ENCODE measurements at places on chromosomes 13 and 19.

- DNase-seq: peak; percentile 57
Measured at GRCh38 chr13:106372199-106373155, 163.0 kb downstream of the EFNB2 start.

- no peak for DNase-seq
Measured at GRCh38 chr13:40337651-40338050, 328.8 kb downstream of the FOXO1 start.

GRCh38 chr19:11710313-11710712 is 28.4 kb downstream of the ZNF823 start:
- no peak for DNase-seq

DNA sequence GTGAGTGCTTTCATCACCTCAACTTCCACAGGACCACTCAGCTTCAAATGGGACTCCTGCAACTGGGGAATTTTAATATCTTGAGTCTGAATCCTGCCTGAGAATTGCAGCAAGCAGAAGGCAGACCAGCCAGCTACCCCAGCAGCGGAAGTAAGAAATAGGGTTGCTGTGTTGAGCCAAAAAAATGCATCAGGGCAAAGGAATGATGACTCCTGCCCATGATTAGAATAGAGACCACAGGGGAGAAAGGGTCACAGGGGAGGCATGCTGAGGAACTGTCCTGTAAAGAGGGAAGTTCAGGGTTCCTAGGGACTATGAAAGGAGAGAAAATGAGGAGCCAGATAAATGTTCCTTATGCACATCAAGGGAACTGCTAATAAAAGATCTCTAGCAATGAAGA is 370.2 kb downstream of the KCTD12 start:
- DNase-seq: peak; percentile 68

- DNase-seq: no peak
Measured at GRCh38 chr13:50866817-50867636, 23.5 kb upstream of the DLEU7 start.

- no peak for DNase-seq
Measured at GRCh38 chr13:44176173-44176572, 197.5 kb upstream of the SERP2 start.

- DNase-seq: no peak
Measured at GRCh38 chr13:92913840-92914239, 312.8 kb upstream of the GPC6 start.

DNA sequence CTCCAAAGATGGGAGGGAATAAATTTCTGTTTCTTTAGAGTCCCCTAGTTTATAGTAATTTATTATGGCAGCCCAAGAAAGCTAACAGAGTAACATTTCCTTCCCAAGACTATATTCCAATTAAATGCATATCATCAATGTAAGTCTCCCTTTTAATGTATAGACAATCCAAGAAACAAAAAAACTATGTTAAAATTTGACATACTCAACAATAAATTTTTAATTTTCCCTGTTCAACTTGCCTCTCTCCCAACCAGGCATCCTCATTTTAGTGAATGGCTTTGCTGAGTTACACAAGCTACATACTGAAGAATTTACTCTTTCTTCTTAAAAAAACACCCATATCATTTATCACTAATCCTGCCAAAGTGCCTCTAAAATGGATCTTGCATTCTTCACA is 1357.7 kb downstream of the PCDH9 start:
- no peak for DNase-seq

GRCh38 chr13:27188239-27188638 is 16.6 kb upstream of the USP12 start:
- DNase-seq: no peak

- peak; percentile 35 for DNase-seq
Measured at GRCh38 chr19:14871619-14872230, 14.2 kb downstream of the OR7A17 start.

DNA sequence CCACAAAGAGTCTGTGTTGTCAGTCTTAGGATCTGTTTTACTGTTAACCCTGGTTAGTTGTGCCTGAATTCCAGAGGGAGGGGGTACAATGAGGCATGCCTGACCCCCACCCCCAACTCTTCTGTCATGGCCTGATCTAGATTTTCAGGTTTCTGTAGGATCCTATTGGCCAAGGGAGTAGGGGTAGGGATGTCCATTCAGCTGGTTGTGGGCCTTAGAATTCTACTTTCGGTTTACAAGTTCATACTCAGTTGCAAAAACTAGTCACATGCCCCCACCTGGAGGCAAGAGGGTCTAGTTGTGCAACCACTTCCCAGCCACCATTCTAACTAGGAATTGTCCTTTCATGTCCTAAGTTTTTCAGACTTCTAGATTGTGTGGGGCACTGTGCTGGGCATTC is 94.3 kb upstream of the MBNL2 start:
- no peak for DNase-seq

DNA sequence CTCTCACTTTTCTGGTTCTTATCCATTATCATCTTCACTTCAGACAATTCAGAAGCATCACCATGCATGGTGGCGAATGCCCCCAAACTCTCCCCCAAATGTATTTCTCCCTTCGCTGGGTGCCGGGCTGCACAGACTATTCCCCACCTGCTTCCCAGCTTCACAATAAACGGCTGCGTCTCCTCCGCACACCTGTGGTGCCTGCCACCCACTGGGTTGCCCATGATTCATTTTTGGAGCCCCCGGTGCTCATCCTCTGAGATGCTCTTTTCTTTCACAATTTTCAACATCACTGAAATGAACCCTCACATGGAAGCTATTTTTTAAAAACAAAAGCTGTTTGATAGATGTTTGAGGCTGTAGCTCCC is 2.8 kb upstream of the F10 start:
- DNase-seq: no peak

DNA sequence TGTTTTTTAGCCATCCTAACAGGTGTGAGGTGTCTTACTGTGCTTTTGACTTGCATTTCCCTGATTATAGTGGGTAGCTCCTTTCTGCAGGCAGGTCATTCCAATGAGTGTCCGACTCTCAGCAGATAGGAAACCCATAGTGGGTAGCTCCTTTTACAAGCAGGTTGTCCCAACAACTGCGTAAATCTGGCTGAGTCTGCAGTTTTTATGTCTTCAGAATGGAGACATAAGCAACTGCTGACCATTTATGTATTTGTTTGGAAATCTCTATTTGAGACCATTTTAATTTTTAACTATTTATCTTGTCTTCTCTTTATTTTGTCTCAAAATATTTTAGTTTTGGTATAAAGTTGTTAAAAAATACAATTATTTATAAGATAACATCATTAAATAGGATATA is 839.4 kb downstream of the SLITRK6 start:
- DNase-seq: no peak

DNA sequence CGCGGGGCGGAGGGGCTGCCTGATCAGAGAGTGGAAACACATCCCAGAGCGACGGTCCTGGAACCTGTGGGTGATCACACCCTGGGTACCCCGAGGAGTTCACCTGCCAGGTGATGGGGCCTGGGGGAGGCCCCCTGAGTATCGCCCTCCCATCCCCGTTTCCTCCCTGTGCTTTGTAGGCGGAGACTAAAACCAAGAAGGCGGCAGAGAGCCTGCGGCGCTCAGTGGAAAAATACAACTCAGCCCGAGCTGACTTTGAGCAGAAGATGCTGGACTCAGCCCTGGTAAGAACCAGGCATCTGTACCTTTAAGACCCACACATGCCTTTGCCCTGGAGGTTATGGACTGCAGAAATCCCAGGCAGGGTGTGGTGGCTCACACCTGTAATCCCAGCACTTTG is 19.3 kb downstream of the FCHO1 start:
- DNase-seq: no peak

GRCh38 chr13:95783747-95784146 is 106.8 kb downstream of the DNAJC3 start:
- no peak for DNase-seq

DNA sequence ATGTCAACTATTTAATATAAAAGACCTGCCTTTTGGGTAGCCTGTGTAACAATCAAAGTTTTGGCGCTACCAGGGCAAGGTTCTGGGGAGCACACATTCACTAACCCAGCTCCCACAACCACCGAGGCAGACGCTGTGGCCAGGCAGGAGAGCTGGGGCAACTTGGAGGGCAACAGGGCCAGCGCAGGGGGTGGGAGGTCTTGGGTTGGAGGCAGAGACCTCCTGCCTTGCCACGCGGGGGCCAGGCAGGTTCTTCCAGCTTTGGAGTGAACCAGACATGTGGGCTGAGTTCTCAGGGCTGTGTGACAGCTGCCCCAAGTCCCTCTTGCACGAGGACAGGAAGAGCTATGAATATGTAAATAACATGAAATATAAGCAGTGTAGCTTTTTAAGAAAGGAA is 30.3 kb upstream of the MCF2L start:
- no peak for DNase-seq

GRCh38 chr13:41608839-41609177 is 151.5 kb downstream of the RGCC start:
- no peak for DNase-seq

GRCh38 chr19:35722897-35723296 is 5.1 kb downstream of the KMT2B start:
- no peak for DNase-seq

- DNase-seq: no peak
Measured at GRCh38 chr19:31254180-31254551, 95.1 kb downstream of the TSHZ3 start.

DNA sequence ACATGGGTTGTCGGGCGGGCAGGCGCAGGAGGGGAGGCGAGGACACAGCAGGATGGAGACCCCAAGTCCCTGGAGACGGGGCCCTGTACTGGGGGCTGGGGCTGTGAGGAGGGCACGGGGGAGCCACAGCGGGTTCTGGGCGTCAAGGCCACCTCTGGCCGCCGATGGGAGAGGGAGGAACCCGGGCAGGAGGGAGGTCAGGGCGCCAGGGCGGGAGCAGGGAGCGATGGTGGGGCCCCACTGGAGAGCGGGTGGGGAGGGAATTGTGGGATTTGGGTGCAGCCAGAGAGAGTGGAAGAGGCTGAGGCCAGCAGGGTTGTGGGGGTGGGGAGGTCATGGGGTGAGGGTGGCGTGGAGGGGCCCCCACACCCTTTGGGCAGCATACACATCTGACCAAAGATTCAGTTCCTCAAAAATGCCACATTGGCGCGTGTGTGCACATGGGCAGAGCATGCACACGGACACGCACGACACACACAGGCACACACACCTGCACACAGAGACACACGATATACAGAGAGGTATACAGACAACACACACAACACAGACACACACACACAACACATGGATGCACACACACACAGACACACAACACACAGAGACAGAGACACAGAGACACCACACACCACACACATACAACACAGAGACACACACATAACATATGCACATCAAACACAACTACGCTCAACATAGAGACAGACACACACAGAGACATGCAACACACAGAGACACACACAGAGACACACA is 54.9 kb downstream of the AP1M1 start:
- no peak for DNase-seq

- DNase-seq: no peak
Measured at GRCh38 chr19:21622920-21623319, 117.5 kb downstream of the ZNF429 start.

- DNase-seq: no peak
Measured at GRCh38 chr13:46006688-46007452, 45.7 kb downstream of the ZC3H13 start.

DNA sequence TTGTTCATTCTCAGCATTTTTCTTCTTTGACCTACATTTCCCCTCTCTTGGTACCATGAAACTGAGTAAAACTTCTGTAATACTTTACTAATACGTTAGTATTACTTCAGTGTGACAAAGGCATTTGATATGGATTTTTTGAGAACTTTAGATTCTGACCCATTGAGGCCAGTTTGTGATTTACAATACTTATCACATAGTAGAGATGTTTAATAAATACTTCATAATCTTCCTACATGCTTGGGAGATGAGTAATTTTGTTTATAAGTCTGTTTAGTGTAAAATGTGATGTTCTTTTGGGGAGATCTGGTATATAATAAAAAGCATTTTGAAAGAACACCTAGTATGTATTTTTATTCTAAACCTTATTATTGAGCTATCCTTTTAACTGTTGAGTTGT is 29.7 kb downstream of the GTF2F2 start:
- DNase-seq: no peak

GRCh38 chr19:54518844-54519243 is 16.2 kb downstream of the LAIR2 start:
- DNase-seq: peak; percentile 99

DNA sequence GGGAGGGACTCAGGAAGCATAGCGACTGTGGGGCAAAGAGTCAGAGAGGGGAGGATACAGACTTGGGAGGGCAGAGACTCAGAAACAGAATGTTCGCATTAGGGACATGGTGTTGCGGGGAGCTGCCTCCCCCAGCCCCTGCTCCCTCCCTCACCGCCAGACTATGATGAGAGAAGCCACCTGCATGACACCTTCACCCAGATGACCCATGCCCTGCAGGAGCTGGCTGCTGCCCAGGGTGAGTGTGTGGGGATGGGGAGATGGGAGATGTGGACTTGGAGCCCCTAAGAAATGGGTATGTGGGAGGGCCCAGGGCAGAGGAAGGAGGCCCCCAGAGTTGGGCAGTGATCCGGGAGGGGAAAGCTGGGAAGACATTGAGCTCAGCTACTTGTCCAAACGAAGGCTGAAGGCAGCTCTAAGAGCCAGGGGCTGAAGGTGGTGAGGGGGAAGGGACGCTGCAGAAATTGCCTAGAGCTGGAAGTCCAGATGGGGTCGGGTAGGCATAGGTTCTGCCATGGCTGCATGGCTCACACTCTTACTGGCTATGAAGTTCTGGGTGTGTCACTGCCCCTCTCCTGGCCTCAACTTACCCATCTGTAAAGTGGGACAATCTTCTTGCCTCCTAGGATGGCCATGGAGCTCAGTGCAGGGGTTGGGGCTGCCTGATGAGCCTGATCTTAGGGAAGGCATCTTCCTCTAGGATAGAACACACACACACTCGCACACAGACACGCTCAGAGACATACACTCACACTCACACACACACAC is 1.4 kb downstream of the SPACA6 start:
- DNase-seq: no peak

GRCh38 chr13:95707442-95708390 is 30.8 kb downstream of the DNAJC3 start:
- DNase-seq: no peak

DNA sequence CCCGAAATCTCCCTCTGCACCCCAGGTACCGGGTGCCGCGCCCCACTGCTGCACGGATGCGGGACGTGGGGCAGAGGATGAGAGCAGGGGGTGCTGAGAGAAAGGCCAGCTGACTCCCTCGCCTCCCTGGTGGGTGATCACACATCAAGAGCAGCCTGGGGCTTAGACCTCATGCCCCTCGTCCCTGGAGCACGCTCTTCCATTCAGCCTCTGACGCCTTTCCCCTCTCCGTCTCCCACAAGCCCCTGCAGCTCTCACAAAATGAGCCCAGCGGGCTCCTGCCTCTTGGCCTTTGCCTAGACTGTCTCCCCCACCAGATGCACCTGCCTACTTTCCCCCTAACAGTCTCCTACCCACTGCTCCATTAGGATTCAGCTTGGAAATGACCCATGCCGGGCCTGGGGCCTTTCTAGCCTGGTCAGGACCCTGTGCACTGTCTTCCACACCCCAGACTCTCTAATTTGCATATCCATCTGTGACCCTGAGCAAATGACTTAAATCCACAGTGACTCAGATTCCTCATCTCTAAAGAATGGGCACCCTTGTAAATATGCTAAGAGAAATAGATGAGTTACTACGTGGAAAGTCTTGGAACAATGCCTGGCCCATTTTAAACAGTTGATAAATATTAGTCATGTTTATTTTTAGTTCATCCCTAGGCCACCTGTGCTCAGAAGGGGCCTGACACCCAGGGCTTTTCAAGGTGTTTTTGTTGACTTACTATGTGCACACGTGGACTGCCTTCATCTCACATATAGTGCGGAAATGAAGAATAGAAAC is 582 bp upstream of the PTPRH start:
- DNase-seq: peak; percentile 85

- DNase-seq: no peak
Measured at GRCh38 chr19:46514589-46515289, 19.1 kb upstream of the PNMA8B start.
